Retinal pigment epithelial cell (primary cell): ENCODE measurements at places on chromosomes 13 and 19.
A peak's percentile ranks its signal among the peaks of the same experiment; 100 is the strongest.

- DNase-seq, result no peak
Observed at GRCh38 chr19:39400061-39400460, 6.6 kb upstream of the ZFP36 start.

GRCh38 chr19:55068950-55069864, 6.3 kb upstream of the RDH13 start:
- DNase-seq, result no peak

DNA sequence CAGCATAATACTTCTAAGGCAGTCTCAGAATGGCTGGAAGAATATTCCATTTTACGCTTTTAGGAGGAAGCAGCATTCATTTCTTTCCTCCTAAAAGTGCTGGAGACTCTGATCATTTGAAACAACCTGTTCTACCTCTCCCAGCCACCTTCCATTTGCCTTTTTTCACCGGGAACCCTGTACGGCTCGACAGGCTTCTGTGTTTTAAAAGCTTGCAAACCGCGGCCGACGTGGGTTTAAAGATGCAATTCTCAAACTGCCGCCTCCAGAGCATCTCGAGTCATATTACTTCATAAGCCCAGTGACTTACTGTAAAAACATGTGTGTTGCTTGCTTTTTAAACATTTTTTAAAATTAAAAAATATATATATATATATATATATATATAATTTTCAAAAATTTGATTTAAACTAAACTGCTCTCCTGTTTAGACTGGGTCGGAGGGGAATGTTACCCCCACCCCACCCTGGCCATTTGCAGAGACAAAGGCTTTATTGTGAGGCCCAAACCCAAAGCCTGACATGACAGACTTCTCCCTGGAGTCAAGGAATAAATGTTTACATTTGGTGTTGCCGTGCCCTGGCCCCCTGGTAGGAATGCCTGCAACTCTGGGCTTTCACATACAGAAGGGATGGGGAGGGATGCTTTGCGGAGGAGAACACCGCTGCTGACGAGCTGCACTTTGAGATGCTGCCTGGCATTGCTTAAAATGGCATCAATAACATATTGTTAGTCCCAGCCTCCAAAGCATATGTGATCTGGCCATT, 30.4 kb downstream of the ZNF536 start:
- no peak for DNase-seq

GRCh38 chr19:11141937-11142527, 13.6 kb downstream of the SPC24 start:
- no peak for DNase-seq

DNA sequence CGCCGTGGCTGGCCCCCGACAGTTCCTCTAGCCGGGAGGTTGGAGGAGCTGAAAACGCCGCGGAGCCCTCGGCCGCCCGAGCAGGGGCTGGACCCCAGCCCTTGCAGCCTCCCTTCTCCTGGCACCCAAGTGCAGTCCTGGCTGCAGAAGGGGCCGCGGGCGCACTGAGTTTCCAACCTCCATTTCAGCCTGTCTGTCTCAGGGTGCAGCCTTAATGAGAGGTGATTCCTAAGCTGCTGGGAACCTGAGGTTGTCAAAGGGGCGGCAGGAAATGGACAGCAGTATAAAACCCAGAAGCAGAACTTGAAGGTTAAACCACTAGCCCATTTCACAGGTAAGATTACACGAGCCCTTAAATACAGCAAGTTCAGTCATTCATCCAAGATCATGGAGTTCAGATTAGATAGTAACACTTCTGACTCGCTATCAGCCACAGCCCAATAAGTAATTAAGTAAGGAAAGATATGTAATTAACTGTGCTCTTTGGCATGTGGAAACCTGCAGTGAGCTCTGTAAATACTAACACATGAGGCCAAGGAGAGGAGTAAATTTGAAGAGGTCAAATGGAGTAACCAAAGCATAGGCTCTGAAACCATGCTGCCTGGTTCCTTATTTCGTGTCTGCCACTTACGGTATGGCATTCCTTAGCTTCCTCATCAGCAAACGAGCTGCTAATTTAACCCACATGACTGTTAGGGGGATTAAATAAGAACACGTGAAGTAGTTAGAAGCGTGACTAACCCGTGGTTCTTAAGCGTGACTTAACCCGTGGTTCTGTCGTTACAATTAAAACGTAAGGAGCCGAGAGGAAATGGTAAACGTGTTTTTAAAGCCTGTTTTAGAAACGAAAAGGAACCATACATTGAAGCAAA, 686 bp downstream of the SETDB2 start:
- peak; percentile 95 for DNase-seq

GRCh38 chr19:9645472-9645871, 24.4 kb upstream of the ZNF561 start:
- DNase-seq, result no peak

- DNase-seq, result no peak
Observed at GRCh38 chr19:16944626-16945363, 56.0 kb downstream of the F2RL3 start.

DNA sequence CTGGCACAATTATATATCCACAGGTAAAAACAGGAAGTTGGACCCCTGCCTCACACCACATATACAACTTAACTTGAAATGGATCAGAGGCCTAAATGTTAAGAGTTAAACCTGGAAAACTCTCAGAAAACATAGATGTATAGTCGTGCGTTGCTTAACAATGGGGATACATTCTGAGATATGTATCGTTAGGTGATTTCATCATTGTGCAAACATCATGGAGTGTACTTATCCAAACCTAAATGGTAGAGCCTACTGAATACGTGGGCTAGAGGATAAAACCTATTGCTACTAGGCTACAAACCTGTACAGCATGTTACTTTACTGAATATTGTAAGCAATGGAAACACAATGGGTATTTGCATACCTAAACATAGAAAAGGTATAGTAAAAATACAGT, 14.8 kb upstream of the CALM3 start:
- DNase-seq, result no peak

DNA sequence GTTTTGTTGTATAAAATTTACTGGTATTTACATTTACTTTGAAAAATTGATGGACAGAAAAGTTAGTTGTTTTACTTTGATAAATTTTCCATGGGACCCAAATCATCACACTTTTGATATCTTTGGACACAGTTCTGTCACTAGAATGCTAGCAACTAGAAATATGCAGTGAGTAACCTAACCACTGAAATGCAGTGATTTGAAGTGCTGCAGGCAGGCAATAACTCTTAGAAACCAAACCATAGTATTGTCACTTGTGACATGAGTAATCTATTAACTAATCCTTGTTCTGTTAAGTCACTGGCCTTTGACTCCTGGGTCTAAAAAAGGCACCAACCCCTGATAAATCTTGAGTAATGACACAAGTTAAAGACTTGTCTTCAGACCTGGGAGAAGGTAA, 620.0 kb upstream of the ATXN8OS start:
- DNase-seq, result no peak

- no peak for DNase-seq
Observed at GRCh38 chr19:29098863-29099481, 114.0 kb downstream of the UQCRFS1 start.

DNA sequence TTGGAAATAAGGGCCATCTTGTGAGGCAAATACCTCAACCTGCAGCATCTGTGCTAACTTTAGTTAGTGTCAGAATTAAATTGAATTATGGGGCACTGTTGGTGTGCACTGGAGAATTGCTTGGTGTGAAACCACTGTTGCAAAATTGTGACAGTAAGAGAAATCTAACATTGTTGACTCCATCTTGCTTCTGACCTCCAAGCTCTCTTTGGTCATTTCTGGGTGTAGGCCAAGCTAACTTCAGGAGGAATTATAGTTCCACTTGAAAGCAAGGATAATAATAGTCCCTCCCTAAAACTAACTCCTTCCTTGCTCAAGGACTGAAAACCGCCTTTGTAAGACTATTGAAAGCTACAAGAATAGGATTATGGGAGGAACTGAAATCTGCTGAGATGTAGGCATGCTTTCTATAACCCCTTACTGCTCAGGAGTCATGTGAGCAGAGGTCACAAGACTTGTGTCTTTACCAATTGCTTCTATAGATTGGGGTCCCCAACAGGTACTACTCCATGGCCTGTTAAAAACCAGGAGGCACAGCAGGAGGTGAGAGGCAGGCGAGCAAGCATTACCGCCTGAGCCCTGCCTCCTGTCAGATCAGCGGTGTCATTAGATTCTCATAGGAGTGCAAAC, 24.9 kb upstream of the GAS6 start:
- no peak for DNase-seq

GRCh38 chr13:113943821-113944565, 29.9 kb downstream of the C13orf46 start:
- no peak for DNase-seq
